ENCODE measurements at places on chromosomes 6 and 20. TPM values are rescaled to one million over a fixed set of nuclear protein-coding genes. Genes with fewer than 3 reads are reported as not detected.

The AIG1 gene
- 29.9 TPM for total RNA-seq

The MYBL2 gene
- 80.8 TPM for total RNA-seq

GRCh38 chr6:24721461-24722215 lies 2.7 kb upstream of the C6orf62 start:
- H3K27me3 ChIP-seq: no peaks in the 10 kb centered on the region
- peak overlapping the region; percentile 67 for H3K4me3 ChIP-seq
- peak overlapping the region; percentile 98 for H3K27ac ChIP-seq

GRCh38 chr6:35448191-35448590 lies 3.9 kb upstream of the FANCE start:
- peaks cover 17% of the 10 kb centered on the region for H3K4me1 ChIP-seq
- no peak overlapping the region for H3K27ac ChIP-seq
- H3K4me3 ChIP-seq: no peak overlapping the region
- DNase-seq: no peak
- 0 out of 2 replicates have a peak, but pooled peaks cover 5% of the 10 kb centered on the region for H3K36me3 ChIP-seq
- no peaks in the 10 kb centered on the region for H3K27me3 ChIP-seq

GRCh38 chr6:101392586-101393230 lies 800 bp upstream of the GRIK2 start:
- peak overlapping the region; percentile 35 for H3K4me3 ChIP-seq
- H3K27ac ChIP-seq: no peak overlapping the region
- no peak for DNase-seq
- H3K4me1 ChIP-seq: peaks cover 6% of the 10 kb centered on the region
- H3K27me3 ChIP-seq: peaks cover 34% of the 10 kb centered on the region

- H3K4me3 ChIP-seq: no peak overlapping the region
- H3K27me3 ChIP-seq: no peaks in the 10 kb centered on the region
- H3K36me3 ChIP-seq: no peaks in the 10 kb centered on the region
- no peaks in the 10 kb centered on the region for H3K4me1 ChIP-seq
Observed at GRCh38 chr6:14921170-14921569, 324.7 kb upstream of the JARID2 start.

- no peak overlapping the region for H3K4me3 ChIP-seq
- H3K27me3 ChIP-seq: no peaks in the 10 kb centered on the region
- no peak for DNase-seq
- peaks cover 9% of the 10 kb centered on the region for H3K4me1 ChIP-seq
- no peak overlapping the region for H3K27ac ChIP-seq
Observed at GRCh38 chr6:16388488-16388887, 150.1 kb downstream of the GMPR start.

The THBS2 gene
- not detected for total RNA-seq

GRCh38 chr6:151374036-151374683 lies 17.2 kb downstream of the ZBTB2 start:
- H3K27ac ChIP-seq: peak overlapping the region; percentile 38
- DNase-seq: no peak
- H3K4me3 ChIP-seq: no peak overlapping the region
- no peaks in the 10 kb centered on the region for H3K27me3 ChIP-seq
- H3K36me3 ChIP-seq: peaks cover 26% of the 10 kb centered on the region
- peaks cover 8% of the 10 kb centered on the region for H3K4me1 ChIP-seq

DNA sequence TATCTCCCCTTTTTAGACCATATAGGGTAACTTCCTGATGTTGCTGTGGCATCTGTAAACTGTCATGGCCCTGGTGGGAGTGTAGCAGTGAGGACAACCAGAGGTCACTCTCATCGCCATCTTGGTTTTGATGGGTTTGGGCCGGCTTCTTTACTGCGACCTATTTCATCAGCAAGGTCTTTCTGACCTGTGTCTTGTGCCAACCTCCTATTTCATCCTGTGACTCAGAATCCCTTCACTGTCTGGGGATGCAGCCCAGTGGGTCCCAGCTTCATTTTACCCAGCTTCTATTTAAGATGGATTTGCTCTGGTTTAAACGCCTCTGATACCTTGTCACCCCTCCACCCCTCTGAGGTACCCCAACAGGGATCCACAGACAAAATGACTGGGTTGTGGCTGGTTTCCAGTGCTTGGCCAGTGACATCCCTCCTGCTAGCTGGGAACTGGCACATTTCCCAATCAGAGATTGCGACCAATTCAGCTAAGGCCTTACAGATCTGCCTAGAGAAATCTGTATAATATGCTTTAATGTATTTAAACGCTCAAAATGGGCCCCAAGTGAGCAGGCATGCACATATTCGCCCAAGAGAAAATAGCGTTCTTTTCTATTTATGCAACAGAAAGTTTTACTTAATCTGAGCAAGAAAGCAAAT lies 315.6 kb upstream of the QKI start:
- no peak overlapping the region for H3K27ac ChIP-seq
- no peak for DNase-seq
- H3K4me3 ChIP-seq: no peak overlapping the region
- H3K36me3 ChIP-seq: no peaks in the 10 kb centered on the region
- no peaks in the 10 kb centered on the region for H3K27me3 ChIP-seq

- peak; percentile 44 for DNase-seq
- no peaks in the 10 kb centered on the region for H3K27me3 ChIP-seq
- no peak overlapping the region for H3K4me3 ChIP-seq
- H3K27ac ChIP-seq: no peak overlapping the region
- no peaks in the 10 kb centered on the region for H3K36me3 ChIP-seq
Observed at GRCh38 chr6:1987640-1988039, 257.8 kb downstream of the GMDS start.

- no peak overlapping the region for H3K27ac ChIP-seq
- no peak overlapping the region for H3K4me3 ChIP-seq
- no peaks in the 10 kb centered on the region for H3K4me1 ChIP-seq
Observed at GRCh38 chr6:2890976-2891767, 11.9 kb downstream of the SERPINB9 start.

GRCh38 chr6:132789396-132789776 lies 9.1 kb downstream of the SLC18B1 start:
- H3K36me3 ChIP-seq: no peaks in the 10 kb centered on the region
- DNase-seq: no peak
- no peaks in the 10 kb centered on the region for H3K27me3 ChIP-seq
- no peak overlapping the region for H3K4me3 ChIP-seq

The MCCD1 gene
- not detected for total RNA-seq

The SSTR4 gene
- not detected for total RNA-seq

The DEFB116 gene
- not detected for total RNA-seq

The KIF25 gene
- not detected for total RNA-seq

DNA sequence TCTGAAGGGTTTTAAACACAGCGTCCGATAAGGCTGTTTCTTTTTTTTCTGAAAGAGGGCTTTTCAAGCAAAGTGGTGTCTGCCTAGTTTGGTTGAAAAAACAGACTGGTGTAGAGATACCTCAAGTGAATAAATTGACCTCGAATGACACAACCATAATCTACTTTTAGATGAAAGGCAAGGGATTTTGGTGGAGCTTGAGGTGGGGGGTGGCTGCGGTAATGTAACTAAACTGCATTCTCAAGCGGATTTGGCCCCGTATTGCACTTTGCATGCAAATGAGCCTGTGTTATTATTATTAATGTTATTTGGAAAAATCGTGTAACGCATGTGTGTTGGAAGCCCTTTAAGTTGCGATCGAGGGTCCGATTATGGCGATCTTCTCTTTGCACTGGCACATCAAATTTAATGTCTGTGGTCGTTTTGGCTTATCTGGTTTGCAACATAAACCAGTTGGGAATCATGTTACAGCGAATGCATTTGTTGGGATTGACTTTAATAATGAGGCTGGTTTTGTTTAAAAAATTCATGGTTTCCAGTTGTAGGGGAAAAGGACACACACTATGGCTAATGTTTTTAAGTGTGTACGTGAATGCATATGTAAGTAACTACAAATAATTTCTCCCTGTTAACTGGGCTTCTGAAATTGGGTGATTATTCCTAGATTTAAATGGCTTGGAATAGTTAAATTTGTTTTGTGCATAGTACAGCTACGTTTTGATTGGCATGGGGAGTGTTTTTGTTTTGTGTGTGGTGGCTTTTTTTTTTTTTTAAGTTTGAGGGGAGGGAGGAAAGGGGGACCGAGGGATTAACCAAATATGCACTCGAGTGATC lies 1.0 kb downstream of the JARID2 start:
- no peak for DNase-seq
- H3K36me3 ChIP-seq: peaks cover 3% of the 10 kb centered on the region
- peaks cover 24% of the 10 kb centered on the region for H3K4me1 ChIP-seq
- no peaks in the 10 kb centered on the region for H3K27me3 ChIP-seq
- peak overlapping the region; percentile 43 for H3K27ac ChIP-seq
- peak overlapping the region; percentile 81 for H3K4me3 ChIP-seq

- peaks cover 18% of the 10 kb centered on the region for H3K4me1 ChIP-seq
- H3K4me3 ChIP-seq: no peak overlapping the region
- H3K27me3 ChIP-seq: no peaks in the 10 kb centered on the region
- no peaks in the 10 kb centered on the region for H3K36me3 ChIP-seq
Observed at GRCh38 chr20:25037288-25038102, 20.4 kb downstream of the ACSS1 start.

The RWDD2A gene
- 0.60 TPM for total RNA-seq

GRCh38 chr20:38344107-38344701 lies 2.1 kb upstream of the LBP start:
- H3K4me1 ChIP-seq: no peaks in the 10 kb centered on the region
- H3K27me3 ChIP-seq: no peaks in the 10 kb centered on the region
- DNase-seq: no peak
- no peak overlapping the region for H3K4me3 ChIP-seq

GRCh38 chr20:4814696-4815252 lies 93.1 kb downstream of the PRND start:
- H3K36me3 ChIP-seq: no peaks in the 10 kb centered on the region
- DNase-seq: no peak
- no peaks in the 10 kb centered on the region for H3K27me3 ChIP-seq
- no peaks in the 10 kb centered on the region for H3K4me1 ChIP-seq
- H3K27ac ChIP-seq: no peak overlapping the region
- no peak overlapping the region for H3K4me3 ChIP-seq

DNA sequence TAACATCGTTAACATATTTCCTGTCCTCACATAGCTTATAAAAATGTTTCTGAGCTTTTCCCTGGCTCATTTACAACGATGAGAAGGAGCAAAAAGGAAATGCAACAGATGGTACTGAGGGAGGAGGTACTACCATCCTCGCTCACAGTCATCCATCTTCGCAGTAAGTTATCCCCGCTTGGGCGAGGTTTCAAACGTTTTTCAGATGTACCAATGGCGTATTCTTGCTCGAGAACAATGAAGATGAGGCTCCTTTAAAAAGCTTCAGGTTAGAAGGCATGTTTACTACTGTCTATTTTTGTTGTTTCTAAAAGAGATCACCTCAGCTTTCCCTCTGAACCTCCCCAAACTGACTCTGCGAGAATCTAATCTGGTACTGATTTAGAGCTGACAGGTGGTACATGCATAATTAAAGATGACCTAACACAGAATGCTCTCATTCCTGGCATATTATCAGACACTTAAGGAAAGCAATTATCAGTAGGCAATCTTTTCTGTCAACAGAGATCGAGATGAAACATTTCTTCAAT lies 178.7 kb downstream of the GJA10 start:
- H3K27ac ChIP-seq: no peak overlapping the region
- peaks cover 60% of the 10 kb centered on the region for H3K4me1 ChIP-seq
- no peak overlapping the region for H3K4me3 ChIP-seq
- no peaks in the 10 kb centered on the region for H3K36me3 ChIP-seq
- H3K27me3 ChIP-seq: no peaks in the 10 kb centered on the region

DNA sequence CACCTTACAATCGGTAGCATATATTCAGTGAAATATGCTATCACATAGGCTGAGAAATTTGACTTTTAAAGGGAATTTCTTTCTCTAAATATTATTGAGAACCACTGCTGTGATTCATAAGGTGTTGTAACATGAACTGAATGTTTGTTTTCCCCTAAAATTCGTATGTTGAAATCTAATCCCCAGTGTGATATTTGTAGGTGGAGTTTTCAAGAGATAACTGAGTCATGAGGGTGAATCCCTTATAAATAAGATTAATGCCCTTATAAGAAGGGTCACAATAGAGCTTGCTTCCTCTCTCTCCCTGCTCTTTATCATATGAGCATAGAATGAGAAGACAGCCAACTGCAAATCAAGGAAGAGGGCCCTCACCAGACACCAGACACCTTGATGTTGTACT lies 64.8 kb downstream of the LMBRD1 start:
- no peaks in the 10 kb centered on the region for H3K27me3 ChIP-seq
- no peaks in the 10 kb centered on the region for H3K36me3 ChIP-seq
- no peaks in the 10 kb centered on the region for H3K4me1 ChIP-seq
- DNase-seq: no peak

The EYA2 gene
- total RNA-seq: 0.08 TPM

DNA sequence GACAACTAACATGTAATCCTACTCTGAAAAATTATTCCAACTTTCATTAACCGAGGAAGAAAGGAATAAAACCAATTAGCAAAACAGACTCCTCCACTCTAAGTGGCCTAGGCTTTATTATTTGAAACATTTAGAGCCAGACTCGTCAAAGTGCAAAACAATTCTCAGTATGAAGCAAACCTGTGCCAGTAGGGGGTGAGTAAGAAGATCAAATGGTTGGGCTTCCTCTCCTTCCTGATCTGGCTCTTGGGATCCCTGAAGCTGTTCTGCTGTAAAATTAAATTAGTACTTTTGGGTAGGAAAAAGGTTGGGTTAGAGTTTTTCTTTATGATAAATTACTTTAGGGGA lies 177.6 kb upstream of the MAN1A1 start:
- H3K36me3 ChIP-seq: no peaks in the 10 kb centered on the region
- no peaks in the 10 kb centered on the region for H3K27me3 ChIP-seq
- no peaks in the 10 kb centered on the region for H3K4me1 ChIP-seq
- no peak overlapping the region for H3K27ac ChIP-seq
- no peak for DNase-seq
- no peak overlapping the region for H3K4me3 ChIP-seq

DNA sequence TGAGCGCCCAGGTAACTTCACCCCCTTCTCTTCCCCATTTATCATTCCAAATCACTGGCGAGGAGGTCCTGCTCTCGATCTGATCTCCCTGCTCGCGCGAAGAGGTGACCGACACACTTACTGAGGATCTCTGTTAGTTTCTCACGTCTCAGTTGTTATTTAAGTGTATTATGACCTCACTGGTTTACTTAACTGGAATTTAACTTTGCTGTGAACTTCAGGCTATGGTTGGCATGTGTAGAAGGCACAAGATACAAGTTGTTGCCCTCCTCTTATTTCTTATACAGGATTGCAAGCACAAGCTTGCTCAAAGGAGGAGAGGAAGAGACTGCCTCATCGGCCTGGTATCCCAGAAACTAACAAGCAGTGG lies 1.2 kb downstream of the RNF217 start:
- H3K36me3 ChIP-seq: peaks cover 39% of the 10 kb centered on the region
- H3K27ac ChIP-seq: peak overlapping the region; percentile 78
- H3K4me1 ChIP-seq: peaks cover 44% of the 10 kb centered on the region
- no peaks in the 10 kb centered on the region for H3K27me3 ChIP-seq
- peak overlapping the region; percentile 90 for H3K4me3 ChIP-seq

DNA sequence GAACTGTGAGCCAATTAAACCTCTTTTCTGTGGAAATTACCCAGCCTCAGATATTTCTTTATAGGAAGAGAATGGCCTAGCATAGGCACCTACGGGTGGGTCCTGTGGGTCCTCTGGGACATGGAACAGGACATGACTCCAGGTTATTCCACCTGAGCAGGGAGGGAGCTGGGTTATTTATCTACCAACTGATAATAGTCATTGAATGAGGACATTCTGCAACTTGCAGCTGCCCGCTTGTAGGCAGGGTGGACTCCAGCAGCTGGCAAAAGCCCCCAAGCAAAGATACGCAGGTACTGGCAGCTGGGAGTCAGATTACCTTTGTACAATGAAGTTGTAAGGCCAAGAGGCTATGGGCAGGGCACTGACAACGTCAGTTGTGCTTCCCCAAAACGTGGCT lies 1.4 kb upstream of the BANF2 start:
- no peaks in the 10 kb centered on the region for H3K36me3 ChIP-seq
- no peaks in the 10 kb centered on the region for H3K4me1 ChIP-seq
- DNase-seq: no peak
- no peaks in the 10 kb centered on the region for H3K27me3 ChIP-seq
- H3K27ac ChIP-seq: no peak overlapping the region
- H3K4me3 ChIP-seq: no peak overlapping the region

All from SJSA1 (cell line).